ENCODE measurements at places on chromosomes 16 and 17.

GRCh38 chr16:20901436-20902112, 1.0 kb downstream of the LYRM1 start:
- DNase-seq: peak; percentile 39

GRCh38 chr16:88738151-88739084, 32.1 kb downstream of the CTU2 start:
- DNase-seq: no peak

- DNase-seq: no peak
Measured at GRCh38 chr16:68760671-68761275, 23.7 kb downstream of the CDH1 start.

DNA sequence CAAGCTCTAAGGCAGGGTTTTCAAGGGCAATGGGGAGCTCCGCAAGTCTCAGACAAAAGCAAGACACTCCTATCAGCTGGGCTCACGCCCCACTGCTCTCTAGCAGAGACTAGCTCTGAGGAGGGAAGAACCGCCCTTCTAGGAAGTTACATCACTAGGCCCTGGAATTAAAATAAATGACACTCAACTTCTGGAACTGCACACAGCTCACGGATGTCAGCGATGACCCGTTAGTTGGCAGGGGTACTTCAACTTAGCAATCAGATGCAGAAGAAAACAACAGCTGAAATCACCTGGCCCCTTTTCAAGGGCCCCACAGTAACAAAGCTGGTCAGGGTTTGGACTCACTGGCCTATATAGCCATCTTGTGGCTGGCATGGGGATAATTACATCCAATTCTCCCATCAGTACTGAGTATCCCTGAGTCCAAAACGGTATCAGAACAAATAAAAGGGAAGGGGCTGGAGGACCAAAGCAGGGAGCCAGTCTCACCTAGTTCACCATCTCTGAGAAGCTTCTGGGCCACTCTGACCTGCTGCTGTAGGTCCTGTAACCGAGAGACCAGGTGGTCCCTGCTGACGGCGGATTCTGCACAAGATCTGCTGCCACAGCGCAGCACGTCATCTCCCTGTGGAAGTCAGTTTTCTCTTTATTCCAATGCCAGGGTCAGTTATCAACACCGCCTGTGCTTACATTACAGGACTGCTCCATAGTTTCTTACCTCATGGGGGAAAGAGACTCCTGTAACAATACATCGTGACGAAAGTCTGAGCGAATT, 22.2 kb downstream of the SERPINF1 start:
- no peak for DNase-seq

- no peak for DNase-seq
Measured at GRCh38 chr17:67520252-67520906, 143.3 kb downstream of the PITPNC1 start.

GRCh38 chr16:9800186-9800738, 382.0 kb downstream of the GRIN2A start:
- no peak for DNase-seq

DNA sequence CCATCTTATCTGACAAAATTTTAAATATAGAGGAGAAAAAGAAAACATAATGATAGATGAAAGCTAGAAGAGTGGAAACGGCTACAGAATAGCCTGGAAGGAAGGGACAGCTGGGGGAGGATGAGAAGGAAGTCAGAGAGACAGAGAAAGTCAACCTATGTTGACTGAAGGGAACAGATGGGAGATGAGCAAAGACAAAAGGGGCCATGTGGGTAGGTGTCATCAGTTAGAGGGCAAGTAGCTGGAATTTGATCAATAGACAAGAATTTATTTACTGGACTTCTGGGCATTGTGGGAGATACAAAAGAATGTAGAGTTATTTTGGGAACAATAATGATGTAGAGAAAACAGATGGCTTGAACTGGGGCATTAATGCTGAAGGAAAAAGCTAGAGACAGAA, 194.4 kb downstream of the ANKFN1 start:
- DNase-seq: no peak

- peak; percentile 30 for DNase-seq
Measured at GRCh38 chr16:67936124-67936879, at the start of gene PSMB10. Gene PSMB10, minus strand, starts transcription at chr16:67936850. Its CDS starts 101 bp downstream, at chr16:67936749.

DNA sequence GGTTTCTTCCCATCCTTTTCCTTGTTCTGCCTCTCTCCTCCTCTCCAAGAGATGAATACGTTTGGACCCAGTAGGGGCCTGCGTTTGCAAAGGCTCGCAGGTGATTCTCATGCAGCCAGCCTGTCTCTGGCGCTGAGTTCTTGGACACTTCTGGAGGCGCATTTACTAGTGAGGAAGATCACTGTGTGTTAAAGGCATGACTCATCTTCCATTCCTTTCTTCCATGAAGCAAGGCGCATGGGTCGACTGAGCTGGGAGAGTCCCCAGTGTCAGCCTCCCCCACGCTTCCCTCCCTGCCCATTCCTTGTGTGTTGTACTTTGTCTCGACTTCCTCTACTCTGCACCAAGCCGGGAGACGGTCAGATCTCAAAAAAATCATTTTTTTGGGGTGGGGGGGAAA, 159.9 kb upstream of the EEF2KMT start:
- DNase-seq: no peak

DNA sequence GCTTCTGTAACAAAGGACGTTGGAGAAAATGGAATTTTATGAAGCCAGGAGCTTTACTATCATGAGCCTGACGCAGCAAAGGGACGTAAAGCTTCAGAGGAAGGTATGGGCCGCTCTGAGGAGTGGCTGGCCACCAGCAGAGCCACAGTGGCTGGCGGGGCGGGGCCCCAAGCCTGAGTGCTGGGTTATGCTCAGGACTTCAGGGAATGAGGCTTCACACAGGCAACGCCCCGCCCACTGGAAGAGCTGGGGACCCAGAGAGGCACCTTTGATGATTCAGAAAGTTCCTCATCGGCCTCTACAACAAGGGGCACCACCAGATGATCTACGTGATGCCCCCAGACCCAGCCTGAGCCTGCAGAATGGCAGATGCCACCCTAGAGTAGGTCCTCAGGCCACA, 8.8 kb downstream of the NOB1 start:
- no peak for DNase-seq

GRCh38 chr16:10761373-10761772, 17.7 kb downstream of the NUBP1 start:
- no peak for DNase-seq

- no peak for DNase-seq
Measured at GRCh38 chr16:62963846-62964245, 927.6 kb upstream of the CDH8 start.

DNA sequence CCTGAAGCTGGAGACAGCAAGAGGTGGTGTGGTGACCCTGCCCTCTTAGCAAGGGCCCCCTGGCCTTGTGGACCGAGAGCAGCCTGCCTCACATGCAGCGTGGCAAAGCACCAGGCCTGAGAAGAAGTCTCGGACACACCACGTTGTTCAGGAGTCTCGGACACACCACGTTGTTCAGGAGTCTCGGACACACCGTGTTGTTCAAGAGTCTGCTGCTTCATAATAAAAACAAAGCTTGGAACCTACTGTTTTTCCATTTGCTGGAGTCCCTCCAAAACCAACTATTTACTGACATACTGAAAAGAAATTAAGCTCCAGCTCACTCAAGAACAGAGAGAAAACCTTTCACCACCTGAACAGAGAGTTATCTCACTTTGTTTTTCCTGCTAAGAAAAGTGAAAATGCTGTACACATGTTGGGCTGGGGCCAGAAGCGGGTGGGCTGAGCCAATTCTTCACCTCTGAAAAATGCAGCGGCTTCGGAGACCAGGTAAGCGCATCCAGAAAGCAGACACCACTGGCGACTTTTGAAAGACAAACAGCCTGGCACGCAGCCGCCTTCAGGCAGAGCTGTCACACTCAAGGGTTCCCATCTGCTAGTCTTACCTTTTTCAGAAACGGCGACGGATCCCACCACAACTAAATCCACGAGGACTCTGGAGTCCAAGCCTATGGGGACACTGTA, 8.9 kb downstream of the MTHFSD start:
- DNase-seq: no peak

DNA sequence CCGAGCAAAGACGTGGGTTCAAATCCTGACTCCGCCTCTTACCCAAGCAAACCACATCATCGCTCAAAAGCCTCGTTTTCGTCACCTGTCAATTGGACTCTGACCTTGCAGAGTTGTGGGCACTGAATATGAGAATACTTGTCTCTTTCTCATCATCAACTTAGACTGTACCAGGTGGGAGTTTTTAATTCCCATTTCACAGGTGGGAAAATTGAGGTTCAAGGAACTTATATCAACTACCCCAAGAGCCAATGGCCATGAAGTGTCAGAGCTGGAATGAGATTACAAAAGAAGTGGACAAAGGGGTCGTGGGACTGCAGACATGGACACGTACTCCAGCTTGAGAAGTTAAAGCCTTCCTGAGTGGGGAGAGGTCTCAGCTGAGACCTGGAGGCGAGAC, 10.8 kb downstream of the TMEM114 start:
- DNase-seq: no peak

DNA sequence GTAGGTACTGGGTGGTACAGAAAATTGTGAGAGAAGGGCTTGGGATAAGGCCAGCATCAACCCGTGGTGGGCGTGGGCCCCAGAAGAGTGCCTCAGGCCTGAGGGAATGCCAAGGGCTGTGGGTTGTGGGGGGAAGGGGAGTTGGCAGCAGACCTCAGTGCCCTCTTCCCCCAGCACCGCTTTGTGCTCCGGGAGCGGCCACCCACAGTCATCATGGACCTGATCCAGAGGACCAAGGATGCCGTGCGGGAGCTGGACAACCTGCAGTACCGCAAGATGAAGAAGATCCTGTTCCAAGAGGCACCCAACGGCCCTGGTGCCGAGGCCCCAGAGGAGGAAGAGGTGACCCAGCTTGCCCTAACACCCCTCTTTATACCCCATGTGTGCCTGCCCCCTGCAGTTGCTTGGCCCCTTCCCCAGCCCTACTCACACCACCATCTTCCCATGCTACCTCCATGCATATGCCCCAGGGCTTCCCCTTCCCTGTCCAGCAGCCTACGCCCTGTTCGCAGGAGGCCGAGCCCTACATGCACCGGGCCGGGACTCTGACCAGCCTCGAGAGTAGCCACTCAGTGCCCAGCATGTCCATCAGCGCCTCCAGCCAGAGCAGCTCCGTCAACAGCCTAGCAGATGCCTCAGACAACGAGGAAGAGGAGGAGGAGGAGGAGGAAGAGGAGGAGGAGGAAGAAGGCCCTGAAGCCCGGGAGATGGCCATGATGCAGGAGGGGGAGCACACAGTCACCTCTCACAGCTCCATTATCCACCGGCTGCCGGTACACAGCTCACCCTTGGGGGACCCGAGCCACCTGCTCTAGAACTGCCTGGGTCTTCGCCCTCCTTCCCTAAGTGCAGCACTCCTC, 9.1 kb downstream of the TAOK2 start:
- DNase-seq: no peak

DNA sequence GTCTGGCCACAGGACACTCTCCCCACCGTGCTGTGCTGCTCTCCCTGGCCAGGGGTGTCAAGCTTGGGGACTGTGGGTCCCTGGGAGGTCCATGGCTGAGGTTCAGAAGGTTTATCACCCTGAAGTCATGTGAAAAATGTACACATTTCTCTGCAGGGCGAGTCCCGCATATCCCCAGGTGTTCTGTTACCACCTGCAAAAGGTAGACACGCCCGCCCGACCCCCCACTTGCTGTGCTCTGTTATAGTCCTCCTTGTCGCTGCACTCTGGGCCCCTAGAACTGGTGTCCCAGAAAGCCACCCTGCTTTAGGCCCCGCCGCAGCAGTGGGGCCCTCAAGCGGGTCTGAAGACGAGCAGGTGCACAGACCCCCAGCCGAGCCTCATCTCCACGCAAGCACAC, 11.8 kb downstream of the JPT2 start:
- DNase-seq: no peak

DNA sequence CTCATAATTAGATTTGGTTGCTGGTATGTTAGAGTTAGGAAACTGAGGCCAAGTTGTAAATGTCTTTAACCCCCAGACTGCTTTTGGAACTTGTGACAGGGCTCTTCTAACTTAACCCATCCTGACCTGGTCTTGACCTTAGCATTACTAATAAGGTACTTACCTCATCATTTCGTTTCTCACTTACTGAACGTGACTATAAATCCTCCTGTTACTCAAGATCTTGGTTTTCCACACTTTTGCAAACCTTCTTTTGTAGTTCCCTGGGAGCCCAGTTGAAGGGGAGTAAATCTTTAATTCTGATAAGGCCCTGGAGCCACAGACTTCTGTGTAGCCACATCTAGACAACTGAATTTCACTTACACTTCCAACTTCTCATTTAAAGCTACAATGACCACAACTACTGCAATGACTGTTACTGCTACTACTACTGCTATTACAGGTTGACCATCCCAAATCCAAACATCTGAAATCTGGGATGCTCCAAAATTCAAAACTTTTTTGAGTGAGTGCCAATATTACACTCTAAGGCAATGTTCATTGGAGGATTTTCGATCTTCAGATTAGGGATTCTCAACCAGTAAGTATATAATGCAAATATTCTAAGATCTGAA, 248.8 kb upstream of the TBX2 start:
- no peak for DNase-seq

DNA sequence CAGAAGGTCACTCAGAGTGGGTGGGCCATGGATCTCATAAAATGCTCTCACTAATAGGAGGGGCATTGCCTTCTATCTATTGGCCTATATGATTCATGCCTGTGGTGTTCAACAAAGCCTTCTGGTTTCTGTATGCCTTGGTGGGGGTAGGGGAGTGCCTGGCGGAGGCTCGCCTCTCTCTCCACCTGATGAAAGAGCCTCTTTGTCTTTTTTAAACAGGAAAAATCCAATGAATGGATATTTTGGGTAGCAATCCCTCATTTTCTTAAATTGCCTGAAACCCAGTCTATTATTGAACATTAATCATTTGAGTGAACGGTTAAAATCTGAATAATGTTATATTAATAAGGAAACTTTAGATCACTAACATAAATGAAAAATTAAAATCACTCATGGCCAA, 90.6 kb downstream of the TOX3 start:
- no peak for DNase-seq

DNA sequence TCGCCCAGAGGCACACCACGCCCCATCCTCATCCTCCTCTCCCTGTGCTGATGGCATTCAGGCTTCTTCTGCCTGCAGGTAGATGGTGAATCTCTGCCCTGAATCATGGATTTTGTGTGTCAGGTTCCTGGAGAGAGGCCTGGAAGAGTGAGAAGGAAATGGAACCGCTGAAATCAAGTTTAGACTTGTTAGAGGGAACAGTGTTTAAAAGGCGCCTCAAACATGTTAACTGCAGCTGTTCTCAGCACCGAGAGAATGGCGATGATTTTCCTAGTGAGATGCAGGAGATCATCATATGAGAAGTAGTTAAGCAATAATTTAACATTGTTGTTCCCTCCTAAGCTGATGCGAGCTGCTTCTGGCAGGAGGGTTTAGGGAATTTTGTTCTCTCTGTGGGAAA, 744.4 kb upstream of the EEF2KMT start:
- DNase-seq: no peak

DNA sequence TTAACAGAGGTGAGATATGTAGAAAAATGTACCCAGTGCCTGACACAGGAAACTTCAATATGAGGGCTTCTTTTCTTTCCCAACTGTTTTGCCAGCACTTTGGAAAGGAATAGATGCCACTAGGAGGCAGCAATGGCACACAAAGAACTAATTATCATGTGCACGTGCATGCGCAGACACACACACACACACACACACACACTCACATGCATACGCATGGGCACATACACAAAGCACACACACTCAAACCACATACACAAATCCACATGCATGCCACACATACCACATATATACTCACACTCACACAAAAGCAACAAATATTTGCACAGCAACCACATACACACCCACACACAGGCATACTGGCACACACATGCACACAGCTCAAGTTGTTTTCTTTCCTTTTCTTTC, 8.8 kb upstream of the CEP112 start:
- peak; percentile 64 for DNase-seq

- no peak for DNase-seq
Measured at GRCh38 chr17:16875662-16876061, 96.3 kb downstream of the TNFRSF13B start.

Measured in endothelial cell (in vitro differentiated cells).